ENCODE measurements at places on chromosomes 13 and 19. TPM values are rescaled to one million over a fixed set of nuclear protein-coding genes. Genes with fewer than 3 reads are reported as not detected.
A peak's percentile ranks its signal among the peaks of the same experiment; 100 is the strongest.

DNA sequence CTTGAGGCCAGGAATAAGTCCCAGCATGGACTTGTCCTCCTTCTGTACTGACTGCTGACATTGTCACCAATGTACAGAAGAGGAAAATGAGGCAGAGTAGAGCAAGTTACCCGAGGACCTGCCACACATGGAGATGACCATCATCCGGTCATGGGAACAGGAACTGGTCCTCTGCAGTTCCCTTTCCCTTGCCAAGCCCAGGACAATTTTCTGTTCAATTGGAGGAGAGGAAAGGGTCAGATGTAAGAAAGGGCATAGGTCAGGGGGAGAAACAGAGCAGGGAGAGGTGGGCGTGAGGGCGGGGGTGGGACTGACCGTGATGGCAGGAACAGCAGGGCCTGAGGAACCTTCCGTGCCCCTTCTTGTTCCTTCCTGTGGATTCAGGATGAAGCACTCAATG is 18.6 kb downstream of the PHLDB3 start:
- H3K4me1 ChIP-seq: peaks cover 2% of the 10 kb centered on the region
- no peak overlapping the region for H3K4me3 ChIP-seq
- DNase-seq: no peak
- H3K27me3 ChIP-seq: no peaks in the 10 kb centered on the region
- H3K27ac ChIP-seq: no peak overlapping the region

DNA sequence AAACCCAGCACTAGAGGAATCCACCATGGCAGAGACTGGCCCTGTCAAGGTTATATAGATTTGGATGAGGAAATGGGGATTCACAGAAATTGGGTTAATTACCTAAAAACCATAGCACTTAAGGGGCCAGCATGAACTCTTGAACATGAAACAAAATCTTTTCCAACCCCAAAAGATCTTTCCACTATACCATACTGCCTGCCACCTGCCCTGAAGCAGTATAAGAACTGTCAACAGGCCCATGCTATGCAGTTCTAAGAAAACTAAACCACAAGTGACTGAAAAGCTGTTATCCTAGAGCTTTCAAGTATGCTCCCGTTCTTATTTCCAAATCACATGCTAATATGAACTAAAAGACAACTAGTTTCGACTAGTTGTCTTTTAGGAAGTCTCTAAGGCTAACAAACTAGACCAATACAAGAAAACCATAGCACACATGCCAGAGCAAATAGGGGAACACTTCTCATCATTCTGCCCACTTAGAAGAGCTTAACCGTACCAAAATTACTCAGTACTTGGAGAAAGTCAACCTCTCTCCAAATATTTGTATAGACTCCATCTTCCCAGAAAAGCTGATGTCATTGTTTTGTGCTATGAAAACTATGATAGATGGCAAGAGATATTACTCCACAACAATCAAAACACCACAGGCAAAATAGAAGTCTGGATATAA is 27.5 kb downstream of the HSPH1 start:
- peaks cover 3% of the 10 kb centered on the region for H3K27me3 ChIP-seq
- peaks cover 15% of the 10 kb centered on the region for H3K36me3 ChIP-seq
- no peak overlapping the region for H3K4me3 ChIP-seq
- H3K27ac ChIP-seq: peak overlapping the region; percentile 63
- DNase-seq: no peak

The KL gene
- total RNA-seq: not detected

The ZSCAN4 gene
- total RNA-seq: not detected

The TMEM91 gene
- total RNA-seq: 6.9 TPM

The ELANE gene
- not detected for total RNA-seq

The NPHS1 gene
- not detected for total RNA-seq

DNA sequence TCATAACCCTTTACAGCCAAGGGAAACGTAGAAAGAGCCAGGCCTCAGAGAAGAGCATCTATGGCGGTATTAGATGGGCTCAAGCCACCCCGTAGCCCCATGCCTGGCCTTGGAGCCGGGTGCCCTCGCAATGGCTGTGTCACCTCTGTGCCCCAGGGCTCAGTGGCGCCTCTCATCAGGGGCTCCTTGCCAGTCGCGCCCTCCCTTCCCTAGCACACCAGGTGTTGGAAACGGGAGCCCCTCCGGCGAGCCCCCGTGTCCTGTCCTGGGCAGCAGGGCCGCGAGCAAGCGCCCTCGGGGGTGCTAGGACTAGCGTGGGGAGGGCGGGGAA is 453 bp downstream of the ZNF256 start:
- peak overlapping the region; percentile 87 for H3K4me3 ChIP-seq
- no peaks in the 10 kb centered on the region for H3K27me3 ChIP-seq
- DNase-seq: no peak
- H3K4me1 ChIP-seq: no peaks in the 10 kb centered on the region
- H3K27ac ChIP-seq: no peak overlapping the region
- H3K36me3 ChIP-seq: peaks cover 10% of the 10 kb centered on the region

- DNase-seq: no peak
- peaks cover 7% of the 10 kb centered on the region for H3K36me3 ChIP-seq
- peak overlapping the region; percentile 99 for H3K27ac ChIP-seq
- no peaks in the 10 kb centered on the region for H3K27me3 ChIP-seq
- peaks cover 47% of the 10 kb centered on the region for H3K4me1 ChIP-seq
Observed at GRCh38 chr19:55673889-55674288, 1.1 kb upstream of the EPN1 start.

DNA sequence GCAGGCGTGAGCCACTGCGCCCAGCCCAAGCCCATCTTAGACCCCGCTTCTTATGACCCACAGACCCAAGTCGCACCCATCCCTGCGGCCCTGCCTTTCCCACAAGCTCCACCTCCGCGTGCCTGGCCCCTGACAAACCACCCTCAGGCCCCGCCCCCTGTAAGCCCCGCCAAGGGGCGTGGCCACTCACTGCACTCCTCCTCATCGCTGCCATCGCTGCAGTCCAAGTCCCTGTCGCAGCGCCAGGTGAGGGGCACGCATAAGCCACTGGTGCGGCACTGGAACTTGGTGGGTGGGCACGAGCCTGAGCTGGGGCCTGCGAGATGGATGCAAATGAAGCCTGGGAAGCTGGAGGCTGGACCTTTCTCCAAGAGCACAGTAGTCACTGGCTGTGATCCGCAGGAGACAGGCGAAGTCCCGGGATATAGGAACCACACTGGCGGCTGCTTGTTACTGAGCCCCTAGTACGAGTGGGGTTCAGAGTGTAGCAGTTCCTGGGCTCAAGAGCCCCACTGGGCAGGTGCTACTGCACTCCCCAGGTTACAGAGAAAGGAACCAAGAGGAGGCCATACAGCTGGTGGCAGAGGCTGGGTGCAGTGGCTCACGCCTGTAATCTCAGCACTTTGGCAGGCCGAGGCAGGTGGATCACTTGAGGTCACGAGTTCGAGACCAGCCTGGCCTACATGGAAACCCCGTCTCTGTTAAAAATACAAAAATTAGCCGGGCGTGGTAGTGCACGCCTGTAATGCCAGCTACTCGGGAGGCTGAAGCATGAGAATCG is 3.1 kb downstream of the CD320 start:
- H3K27ac ChIP-seq: no peak overlapping the region
- DNase-seq: no peak
- H3K4me3 ChIP-seq: peak overlapping the region; percentile 52

DNA sequence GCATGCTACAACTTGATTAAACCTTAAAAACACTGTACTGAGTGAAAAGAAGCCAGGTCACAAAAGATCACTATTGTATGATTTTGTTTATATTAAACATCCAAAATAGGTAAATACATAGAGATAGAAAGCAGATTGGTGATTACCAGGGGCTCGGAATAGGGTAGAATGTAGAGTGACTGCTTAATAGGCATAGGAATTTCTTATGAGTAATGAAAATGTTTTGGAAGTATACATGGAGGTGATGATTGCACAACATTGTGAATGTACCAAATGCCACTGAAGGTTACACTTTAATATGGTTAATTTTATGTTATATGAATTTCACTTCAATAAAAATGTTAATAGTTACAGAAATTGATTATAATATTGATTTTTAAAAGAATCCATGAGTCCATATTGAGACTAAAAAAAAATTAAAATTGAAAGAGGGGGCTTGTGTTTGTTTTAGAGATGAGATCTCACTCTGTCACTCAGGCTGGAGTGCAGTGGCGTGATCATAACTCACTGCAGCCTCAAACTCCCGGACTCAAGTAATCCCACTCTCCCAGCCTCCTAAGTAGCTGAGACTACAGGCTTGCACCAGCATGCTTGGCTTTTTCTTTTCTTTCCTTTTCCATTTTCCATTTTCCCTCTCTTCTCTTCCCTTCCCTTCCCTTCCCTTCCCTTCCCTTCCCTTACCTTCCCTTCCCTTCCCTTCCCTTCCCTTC is 85.1 kb downstream of the FNDC3A start:
- no peak overlapping the region for H3K27ac ChIP-seq
- no peak for DNase-seq
- no peaks in the 10 kb centered on the region for H3K27me3 ChIP-seq
- H3K36me3 ChIP-seq: peaks cover 7% of the 10 kb centered on the region
- no peak overlapping the region for H3K4me3 ChIP-seq
- H3K4me1 ChIP-seq: peaks cover 10% of the 10 kb centered on the region

DNA sequence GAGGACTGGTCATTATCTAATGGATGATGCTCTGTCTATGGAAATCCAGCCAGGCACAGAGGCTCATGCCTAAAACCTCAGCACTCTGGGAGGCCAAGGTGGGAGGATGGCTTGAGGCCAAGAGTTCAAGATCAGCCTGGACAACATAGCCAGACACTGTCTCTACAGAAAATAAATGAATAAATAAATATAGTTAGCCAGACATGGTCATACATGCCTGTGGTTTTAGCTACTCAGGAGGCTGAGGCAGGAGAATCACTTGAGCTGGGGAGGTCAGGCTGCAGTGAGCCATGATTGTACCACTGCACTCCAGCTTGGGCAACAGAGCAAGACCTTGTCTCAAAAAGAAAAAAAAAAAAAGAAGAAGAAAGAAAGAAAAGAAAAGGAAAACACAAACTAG is 234.7 kb downstream of the TSHZ3 start:
- H3K4me1 ChIP-seq: peaks cover 5% of the 10 kb centered on the region
- no peak overlapping the region for H3K4me3 ChIP-seq
- DNase-seq: no peak
- H3K27ac ChIP-seq: no peak overlapping the region
- H3K27me3 ChIP-seq: peaks cover 44% of the 10 kb centered on the region

DNA sequence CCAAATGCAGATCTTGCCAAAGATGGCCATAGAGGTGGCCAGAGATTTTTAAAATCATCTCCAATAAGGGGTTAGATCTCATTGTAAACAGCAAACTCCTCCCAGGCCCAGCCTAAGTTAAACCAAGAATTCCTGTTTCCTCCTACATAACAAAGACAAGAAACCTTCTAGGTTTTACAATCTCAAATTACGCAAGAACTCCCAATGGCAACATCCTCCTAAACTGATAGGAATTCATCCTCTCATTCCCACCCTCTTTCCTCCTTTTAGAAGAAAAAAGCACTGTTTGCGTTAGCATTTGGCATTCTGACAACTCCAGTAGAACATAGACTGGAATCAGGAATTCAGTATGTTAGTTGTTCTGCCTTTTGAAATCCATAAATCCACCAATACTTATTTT is 14.6 kb downstream of the PROSER1 start:
- H3K27me3 ChIP-seq: no peaks in the 10 kb centered on the region
- no peak for DNase-seq

DNA sequence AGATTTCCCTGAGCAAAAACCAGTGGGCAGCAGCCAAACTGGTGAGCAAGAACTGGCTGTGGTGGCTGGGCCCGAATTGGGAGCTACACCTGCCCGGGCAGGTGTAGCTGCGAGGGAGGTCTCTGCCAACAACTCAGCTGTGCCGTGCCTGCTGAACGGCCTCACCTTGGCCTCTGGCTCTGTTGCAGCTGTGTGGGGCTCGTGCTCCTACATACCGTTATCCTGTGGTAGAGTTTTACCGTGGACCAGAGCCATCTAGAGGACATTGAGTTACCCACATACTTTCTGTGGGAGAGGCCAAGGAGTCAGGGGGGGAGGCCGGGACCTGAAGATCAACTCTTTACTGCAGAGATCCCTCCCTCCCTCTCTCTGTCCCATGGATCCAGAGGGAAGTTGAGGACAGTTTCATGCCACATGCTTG is 113.2 kb downstream of the TM9SF2 start:
- H3K36me3 ChIP-seq: peaks cover 2% of the 10 kb centered on the region
- H3K4me1 ChIP-seq: peaks cover 31% of the 10 kb centered on the region
- no peak for DNase-seq
- peak overlapping the region; percentile 78 for H3K27ac ChIP-seq

DNA sequence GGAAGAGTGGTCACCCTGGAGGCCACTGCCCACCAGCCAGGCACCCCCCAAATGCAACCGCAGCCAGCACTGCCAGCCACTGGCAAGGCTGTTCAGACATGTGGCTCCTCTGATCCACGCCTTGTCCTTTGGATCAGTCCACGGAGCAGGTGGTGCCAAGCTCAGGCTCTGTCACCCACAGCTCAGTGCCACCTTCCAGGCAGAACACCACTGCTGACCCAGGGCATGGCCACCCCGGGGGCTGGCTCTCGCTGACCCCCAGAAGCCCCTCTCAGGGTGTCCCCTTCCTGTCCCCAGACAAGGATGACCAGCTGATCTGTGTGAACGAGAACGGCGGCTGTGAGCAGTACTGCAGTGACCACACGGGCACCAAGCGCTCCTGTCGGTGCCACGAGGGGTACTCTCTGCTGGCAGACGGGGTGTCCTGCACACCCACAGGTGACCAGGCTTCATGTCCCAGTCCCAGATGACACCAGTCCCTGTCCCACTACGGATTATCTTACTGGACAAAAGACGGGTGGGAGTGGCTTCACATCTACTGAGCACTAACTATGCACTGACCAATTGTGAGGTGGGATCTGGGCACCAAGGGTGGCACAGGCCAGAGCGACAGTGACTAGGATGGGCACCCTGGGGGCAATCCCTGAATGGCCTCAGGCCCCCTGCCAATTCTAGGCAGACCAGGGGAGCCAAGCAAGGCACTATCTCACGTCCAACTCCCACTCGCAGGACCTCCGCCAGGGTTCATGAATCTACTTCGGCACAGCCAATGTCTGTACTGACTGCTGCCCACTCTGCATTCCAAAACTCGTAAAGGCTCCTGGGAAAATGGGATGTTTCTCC is 7.0 kb upstream of the F10 start:
- no peak overlapping the region for H3K4me3 ChIP-seq
- peaks cover 12% of the 10 kb centered on the region for H3K27me3 ChIP-seq
- DNase-seq: no peak
- no peaks in the 10 kb centered on the region for H3K36me3 ChIP-seq

DNA sequence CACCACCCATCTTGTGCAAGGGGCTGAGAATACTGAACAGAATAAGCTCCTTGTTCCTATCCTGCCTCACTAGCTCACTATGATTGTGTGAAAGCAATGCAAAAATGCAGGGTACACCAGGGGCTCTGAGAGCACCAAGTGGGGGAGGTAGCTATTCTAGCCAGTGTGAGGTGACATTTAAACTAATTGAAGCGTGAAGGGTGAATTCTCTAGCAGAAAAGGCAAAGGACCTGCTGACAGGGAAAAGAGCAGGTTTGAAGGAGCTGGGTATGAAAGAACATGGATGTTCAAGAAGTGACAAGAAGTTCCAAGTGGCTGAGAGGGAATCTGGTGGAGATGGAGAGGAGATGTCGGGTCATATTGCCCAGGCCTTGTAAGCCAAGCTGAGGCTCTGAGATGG is 64.2 kb downstream of the SIAH3 start:
- peak overlapping the region; percentile 60 for H3K27ac ChIP-seq
- no peak overlapping the region for H3K4me3 ChIP-seq

The FUT3 gene
- 0.50 TPM for total RNA-seq

GRCh38 chr19:13104360-13104847 is 1.7 kb upstream of the LYL1 start:
- peaks cover 22% of the 10 kb centered on the region for H3K4me1 ChIP-seq
- H3K27me3 ChIP-seq: no peaks in the 10 kb centered on the region
- H3K27ac ChIP-seq: peak overlapping the region; percentile 60
- DNase-seq: peak; percentile 60
- H3K4me3 ChIP-seq: peak overlapping the region; percentile 92
- H3K36me3 ChIP-seq: no peaks in the 10 kb centered on the region

GRCh38 chr19:38516802-38517201 is 83.3 kb downstream of the RYR1 start:
- H3K27ac ChIP-seq: peak overlapping the region; percentile 11
- no peaks in the 10 kb centered on the region for H3K36me3 ChIP-seq
- H3K4me3 ChIP-seq: no peak overlapping the region
- H3K4me1 ChIP-seq: peaks cover 10% of the 10 kb centered on the region

The ZNF211 gene
- total RNA-seq: 27.7 TPM
